Pons (tissue), 1 donor: ENCODE measurements at places on chromosomes 11 and 22.

- DNase-seq = peak; percentile 64
Measured at GRCh38 chr11:1447845-1448825, 38.4 kb downstream of the MOB2 start.

GRCh38 chr11:63709336-63709884 lies 28.1 kb downstream of the RTN3 start:
- DNase-seq = peak; percentile 53

- no peak for DNase-seq
Measured at GRCh38 chr11:97351939-97352338, 962.1 kb downstream of the JRKL start.

- no peak for DNase-seq
Measured at GRCh38 chr11:1005928-1006327, 30.6 kb downstream of the MUC6 start.

DNA sequence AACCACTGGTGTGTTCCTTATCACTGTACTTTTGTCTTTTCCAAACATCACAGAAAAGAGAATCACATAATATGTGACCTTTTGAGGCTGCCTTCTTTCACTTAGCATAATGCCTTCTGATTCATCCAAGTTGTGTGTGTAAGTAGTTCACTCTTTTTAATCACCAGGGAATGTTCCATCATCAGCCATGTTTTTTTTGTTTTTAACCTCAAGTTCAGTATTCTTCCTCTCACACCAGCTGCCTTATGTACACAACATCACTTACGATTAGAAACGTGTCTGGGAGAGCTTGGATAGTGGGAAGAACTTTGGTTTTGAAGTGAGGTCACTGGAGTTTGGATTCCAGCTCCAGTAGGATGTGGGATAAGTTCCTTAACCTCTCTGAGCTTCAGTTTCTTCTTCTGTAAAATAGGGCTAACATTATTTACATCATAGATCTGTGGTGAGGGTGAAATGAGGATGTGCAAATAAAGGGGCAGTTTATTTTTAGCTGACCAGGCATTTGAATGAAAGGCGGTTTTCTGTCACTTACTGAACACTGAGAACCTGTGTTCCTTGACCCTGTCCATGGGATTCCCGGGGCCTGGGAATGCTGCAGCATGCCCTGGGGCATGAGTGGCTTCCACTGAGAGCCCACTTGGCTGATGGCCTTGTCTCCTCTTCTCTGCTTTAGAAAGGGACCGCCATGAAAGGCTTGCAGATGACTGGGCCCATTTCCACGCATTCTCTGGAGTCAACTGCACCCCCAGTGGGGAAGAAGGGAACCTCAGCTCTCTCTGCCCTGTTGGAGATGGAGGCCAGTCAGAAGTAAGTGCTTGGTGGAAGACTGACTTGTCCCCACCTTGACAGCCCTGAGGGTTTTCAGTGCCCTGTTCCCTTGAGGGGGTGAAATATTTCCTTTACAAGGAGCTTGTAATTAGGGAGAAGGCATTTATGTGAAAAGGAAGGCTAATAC lies 92.6 kb downstream of the DEPDC5 start:
- DNase-seq = no peak

DNA sequence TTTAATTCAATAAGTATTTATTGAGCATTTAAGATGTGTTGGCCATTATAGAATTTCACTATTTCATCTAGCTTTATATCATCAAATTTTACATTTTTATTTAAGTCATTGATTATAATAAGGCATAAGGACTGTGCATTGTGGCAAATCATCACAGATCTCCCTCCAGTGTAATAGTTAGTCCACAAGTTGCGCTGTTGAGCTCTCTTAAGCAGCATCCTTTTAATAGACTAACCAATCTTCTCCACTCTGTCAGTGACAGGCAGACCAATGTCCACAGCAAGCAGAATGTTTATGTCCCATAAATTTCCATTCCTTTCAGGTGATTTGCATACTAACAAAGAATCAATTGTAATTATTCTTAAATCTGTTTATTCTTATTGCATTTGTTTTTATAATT lies 595.3 kb upstream of the CCDC90B start:
- no peak for DNase-seq

- DNase-seq = no peak
Measured at GRCh38 chr11:118807800-118808778, 17.1 kb upstream of the DDX6 start.

- DNase-seq = peak; percentile 65
Measured at GRCh38 chr11:72613977-72614376, 60.2 kb downstream of the PDE2A start.

DNA sequence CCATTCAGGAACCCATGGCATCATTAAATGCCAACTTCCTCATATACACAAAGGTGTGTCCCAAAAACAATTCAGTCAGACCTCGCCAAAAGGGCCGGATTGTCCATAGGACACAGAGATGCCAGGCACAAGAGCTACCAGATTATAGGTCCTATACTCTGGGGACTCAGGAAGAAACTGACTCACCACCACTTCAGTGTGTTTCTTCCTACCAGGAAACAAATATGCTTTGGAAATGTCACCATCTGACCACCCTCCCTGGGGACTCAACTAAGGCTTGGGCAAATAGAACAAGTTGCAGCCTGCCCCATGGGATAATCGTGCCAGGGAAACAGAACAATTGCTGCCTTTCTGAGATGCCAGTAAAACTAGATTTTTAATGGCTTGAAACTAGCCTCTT lies 11.7 kb downstream of the POU2AF3 start:
- no peak for DNase-seq

DNA sequence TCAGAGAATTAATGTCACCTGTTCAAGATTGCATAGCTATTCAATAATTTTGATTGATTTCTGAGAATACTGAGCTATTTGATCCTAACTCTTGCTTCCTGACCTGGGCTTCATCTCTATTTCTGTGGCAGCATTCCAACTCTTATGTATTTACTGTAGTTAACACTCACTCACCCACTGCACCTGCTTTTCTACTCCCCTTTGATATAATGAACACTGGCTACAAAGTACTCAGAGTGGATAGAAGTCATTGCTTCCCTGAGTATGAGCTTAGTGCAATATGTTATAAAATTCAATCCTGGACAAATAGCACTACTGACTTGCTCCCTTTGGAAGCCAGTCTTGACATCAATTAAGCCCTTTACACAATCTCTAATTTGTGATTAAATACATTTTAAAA lies 117.2 kb downstream of the APIP start:
- DNase-seq = no peak

GRCh38 chr11:128448981-128449713 lies 138.2 kb downstream of the ETS1 start:
- DNase-seq = no peak
